CD8-positive, alpha-beta memory T cell (primary cell): ENCODE measurements at places on chromosomes 7 and 10. TPM values are rescaled to one million over a fixed set of nuclear protein-coding genes. Genes with fewer than 3 reads are reported as not detected.

LHFPL3 gene
- not detected for polyA plus RNA-seq

SPDYE2B gene
- 0.28 TPM for polyA plus RNA-seq

GFRA1 gene
- not detected for polyA plus RNA-seq

ANKRD7 gene
- not detected for polyA plus RNA-seq

ZNF12 gene
- polyA plus RNA-seq = 34.5 TPM

TMEM196 gene
- not detected for polyA plus RNA-seq

BMPER gene
- polyA plus RNA-seq = not detected

DNA sequence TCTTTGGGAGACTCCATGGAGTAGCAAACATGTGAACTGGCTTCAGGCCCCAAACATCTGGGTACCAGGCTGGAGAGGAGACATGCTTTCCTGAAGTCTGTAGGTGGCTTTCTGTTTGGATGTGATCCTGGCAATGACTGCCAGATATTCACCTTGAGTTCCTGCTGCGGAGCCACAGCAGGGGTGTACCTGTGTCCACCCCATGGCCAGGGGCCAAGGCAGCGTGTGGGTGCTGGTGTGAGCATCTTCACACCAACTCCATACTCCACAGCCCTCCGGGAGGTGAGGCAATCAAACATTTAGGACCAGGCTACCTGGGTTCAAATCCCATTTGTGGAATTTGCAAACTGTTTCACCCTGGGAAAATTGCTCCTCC lies 113.0 kb downstream of the ADCY1 start:
- no peak overlapping the region for H3K4me3 ChIP-seq
- no peaks in the 10 kb centered on the region for H3K4me1 ChIP-seq
- H3K27me3 ChIP-seq = no peaks in the 10 kb centered on the region
- no peaks in the 10 kb centered on the region for H3K36me3 ChIP-seq
- no peak overlapping the region for H3K27ac ChIP-seq

GRCh38 chr7:139355320-139355719 lies 4.4 kb upstream of the LUC7L2 start:
- no peak overlapping the region for H3K4me3 ChIP-seq
- H3K4me1 ChIP-seq = peaks cover 6% of the 10 kb centered on the region
- H3K36me3 ChIP-seq = peaks cover 6% of the 10 kb centered on the region

- peaks cover 13% of the 10 kb centered on the region for H3K4me1 ChIP-seq
- H3K4me3 ChIP-seq = no peak overlapping the region
- no peak overlapping the region for H3K27ac ChIP-seq
- DNase-seq = no peak
Measured at GRCh38 chr10:124416733-124417132, 2.0 kb downstream of the OAT start.

- no peaks in the 10 kb centered on the region for H3K27me3 ChIP-seq
- no peaks in the 10 kb centered on the region for H3K4me1 ChIP-seq
- no peak for DNase-seq
- H3K36me3 ChIP-seq = no peaks in the 10 kb centered on the region
Measured at GRCh38 chr10:22803261-22803885, 89.0 kb upstream of the PIP4K2A start.

GRCh38 chr7:18352339-18353255 lies 143.0 kb upstream of the HDAC9 start:
- DNase-seq = no peak
- no peaks in the 10 kb centered on the region for H3K27me3 ChIP-seq
- H3K4me1 ChIP-seq = no peaks in the 10 kb centered on the region
- H3K27ac ChIP-seq = no peak overlapping the region

- H3K36me3 ChIP-seq = no peaks in the 10 kb centered on the region
- H3K4me1 ChIP-seq = no peaks in the 10 kb centered on the region
- H3K4me3 ChIP-seq = no peak overlapping the region
- no peak for DNase-seq
- no peak overlapping the region for H3K27ac ChIP-seq
Measured at GRCh38 chr7:91633013-91633441, 247.5 kb downstream of the MTERF1 start.

- H3K36me3 ChIP-seq = no peaks in the 10 kb centered on the region
- H3K27me3 ChIP-seq = no peaks in the 10 kb centered on the region
- H3K4me3 ChIP-seq = no peak overlapping the region
Measured at GRCh38 chr7:157845203-157845835, 508.5 kb downstream of the DNAJB6 start.

- DNase-seq = no peak
- H3K4me3 ChIP-seq = no peak overlapping the region
- peaks cover 17% of the 10 kb centered on the region for H3K4me1 ChIP-seq
- no peaks in the 10 kb centered on the region for H3K36me3 ChIP-seq
- no peak overlapping the region for H3K27ac ChIP-seq
Measured at GRCh38 chr10:129960481-129961156, 3.5 kb downstream of the EBF3 start.

GRCh38 chr10:123109466-123109865 lies 26.3 kb upstream of the HMX3 start:
- H3K27ac ChIP-seq = no peak overlapping the region
- DNase-seq = no peak
- H3K4me1 ChIP-seq = no peaks in the 10 kb centered on the region

GRCh38 chr10:43963379-43963778 lies 314.7 kb upstream of the ZNF32 start:
- no peak for DNase-seq
- H3K27ac ChIP-seq = no peak overlapping the region
- H3K27me3 ChIP-seq = peaks cover 7% of the 10 kb centered on the region

GRCh38 chr10:17779784-17780183 lies 27.8 kb downstream of the TMEM236 start:
- no peak overlapping the region for H3K27ac ChIP-seq
- H3K36me3 ChIP-seq = no peaks in the 10 kb centered on the region
- no peak overlapping the region for H3K4me3 ChIP-seq
- no peaks in the 10 kb centered on the region for H3K4me1 ChIP-seq
- H3K27me3 ChIP-seq = no peaks in the 10 kb centered on the region

- no peak for DNase-seq
- no peak overlapping the region for H3K27ac ChIP-seq
- no peak overlapping the region for H3K4me3 ChIP-seq
- peaks cover 8% of the 10 kb centered on the region for H3K4me1 ChIP-seq
Measured at GRCh38 chr7:949021-949934, 5.2 kb downstream of the ADAP1 start.

DNA sequence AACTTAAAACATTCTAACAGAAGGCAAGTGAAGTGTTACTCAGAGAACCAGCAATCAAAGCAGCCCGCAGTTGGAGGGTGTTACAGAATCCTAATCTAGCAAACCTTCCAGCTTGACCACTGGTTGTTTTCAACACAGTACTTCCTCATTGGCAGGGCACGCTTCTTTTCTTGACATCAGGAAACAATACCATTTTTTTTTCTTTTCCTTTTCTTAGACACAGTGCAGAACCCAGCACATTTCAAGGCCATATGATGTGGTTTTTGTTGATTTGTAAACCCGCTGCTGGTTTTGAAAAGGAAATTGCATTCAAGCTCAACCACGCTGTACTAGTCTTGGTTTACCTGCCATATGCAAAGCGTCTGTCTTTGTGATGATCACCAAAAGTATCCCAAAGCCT lies 33.4 kb downstream of the RHOBTB1 start:
- no peaks in the 10 kb centered on the region for H3K36me3 ChIP-seq
- DNase-seq = peak; percentile 1
- H3K4me3 ChIP-seq = no peak overlapping the region
- H3K4me1 ChIP-seq = no peaks in the 10 kb centered on the region

DNA sequence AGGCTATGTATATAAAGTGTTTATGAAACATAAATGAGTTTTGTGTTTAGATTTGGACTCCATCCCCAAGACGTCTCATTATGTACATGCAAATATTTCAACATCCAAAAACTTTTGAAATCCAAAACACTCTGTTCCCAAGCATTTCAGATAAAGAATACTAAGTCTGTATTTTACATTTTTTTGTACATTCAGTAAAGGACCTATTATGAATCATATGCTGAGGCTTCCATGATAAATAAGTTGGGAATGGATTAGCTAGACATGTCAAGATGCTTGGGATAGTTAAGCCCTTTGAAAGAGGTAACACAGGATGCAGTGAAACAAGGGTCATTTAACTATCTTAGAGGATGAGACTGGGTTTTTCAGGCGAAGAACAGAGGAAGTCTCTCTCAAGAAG lies 262.9 kb downstream of the SNX13 start:
- H3K4me3 ChIP-seq = no peak overlapping the region
- no peaks in the 10 kb centered on the region for H3K36me3 ChIP-seq
- H3K27me3 ChIP-seq = no peaks in the 10 kb centered on the region
- DNase-seq = no peak
- no peak overlapping the region for H3K27ac ChIP-seq
- H3K4me1 ChIP-seq = no peaks in the 10 kb centered on the region
